Stimulated activated CD8-positive, alpha-beta memory T cell treated with anti-CD3 and anti-CD28 coated beads, Interleukin-7, amount 100 ng/mL, for 4 hours (primary cell): ENCODE measurements at places on chromosomes 12 and 14.

GRCh38 chr14:20934148-20934762, 21.0 kb upstream of the RNASE2 start:
- no peak for DNase-seq

DNA sequence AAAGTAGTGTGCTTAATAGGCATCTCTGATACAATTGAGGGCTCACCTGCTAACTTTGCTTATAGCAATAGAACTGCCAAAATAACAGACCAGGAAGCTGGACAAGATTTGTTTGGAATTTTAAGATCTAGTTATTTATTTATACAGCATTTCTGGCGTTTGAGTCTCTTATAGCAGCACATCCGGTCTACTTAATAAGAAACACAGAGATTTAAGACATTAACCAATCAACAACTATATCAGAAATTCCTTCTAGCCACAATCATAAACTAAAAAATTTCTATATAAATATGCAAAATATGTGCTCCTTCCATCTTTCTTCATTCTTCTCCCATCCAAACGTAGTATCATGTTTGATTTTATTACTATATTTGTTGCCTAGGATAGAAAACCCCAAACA, 2.6 kb downstream of the RTN1 start:
- DNase-seq: no peak

DNA sequence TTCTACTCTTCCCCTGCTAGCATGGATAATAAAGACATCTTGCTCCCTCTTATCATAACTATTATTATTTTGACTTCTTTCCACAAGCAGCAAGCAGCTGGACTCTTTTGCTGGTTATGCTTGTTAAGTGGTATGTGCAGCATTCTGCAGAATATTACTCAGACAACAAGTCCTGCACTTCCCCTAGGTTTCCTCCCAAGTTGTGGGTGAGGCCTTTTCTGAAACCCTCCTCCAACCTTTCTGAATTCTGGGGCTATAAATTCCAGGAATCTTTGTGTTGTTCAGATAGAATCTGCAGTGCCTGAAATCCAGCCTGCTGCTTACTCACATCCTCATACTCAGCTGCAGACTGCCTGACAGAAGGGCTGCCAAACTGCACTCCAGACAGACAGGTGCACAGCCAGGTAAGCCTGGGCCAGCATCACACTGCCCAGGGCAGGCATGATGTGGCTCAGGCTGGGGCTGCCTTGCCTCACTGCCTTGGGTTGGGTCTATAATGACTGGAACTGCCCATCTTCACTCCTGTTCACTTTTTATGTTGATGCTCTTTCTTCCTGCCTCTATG, 6.2 kb upstream of the DHRS2 start:
- DNase-seq: no peak

- no peak for DNase-seq
Observed at GRCh38 chr14:100243020-100243419, 4.1 kb downstream of the YY1 start.

DNA sequence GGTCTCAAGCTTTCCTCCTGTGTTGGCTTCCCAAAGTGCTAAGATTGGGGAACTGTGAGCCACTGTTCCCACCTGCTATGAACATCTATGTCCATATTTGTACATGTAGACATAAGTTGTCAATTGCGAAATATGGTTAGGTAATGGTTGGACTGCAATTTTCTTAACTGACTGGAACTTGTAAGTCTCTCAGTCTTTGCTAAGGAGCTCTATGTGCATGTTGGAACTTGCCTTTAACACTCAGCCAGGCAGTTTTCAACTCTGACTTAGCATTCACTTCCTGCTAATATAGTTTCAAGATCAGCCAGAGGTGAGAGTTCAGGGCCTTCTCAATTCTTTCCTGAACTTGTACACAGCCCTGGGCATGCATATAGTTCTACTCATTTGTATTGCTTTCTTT, 44.5 kb upstream of the EEA1 start:
- no peak for DNase-seq

- no peak for DNase-seq
Observed at GRCh38 chr12:33115716-33116115, 219.1 kb upstream of the PKP2 start.

DNA sequence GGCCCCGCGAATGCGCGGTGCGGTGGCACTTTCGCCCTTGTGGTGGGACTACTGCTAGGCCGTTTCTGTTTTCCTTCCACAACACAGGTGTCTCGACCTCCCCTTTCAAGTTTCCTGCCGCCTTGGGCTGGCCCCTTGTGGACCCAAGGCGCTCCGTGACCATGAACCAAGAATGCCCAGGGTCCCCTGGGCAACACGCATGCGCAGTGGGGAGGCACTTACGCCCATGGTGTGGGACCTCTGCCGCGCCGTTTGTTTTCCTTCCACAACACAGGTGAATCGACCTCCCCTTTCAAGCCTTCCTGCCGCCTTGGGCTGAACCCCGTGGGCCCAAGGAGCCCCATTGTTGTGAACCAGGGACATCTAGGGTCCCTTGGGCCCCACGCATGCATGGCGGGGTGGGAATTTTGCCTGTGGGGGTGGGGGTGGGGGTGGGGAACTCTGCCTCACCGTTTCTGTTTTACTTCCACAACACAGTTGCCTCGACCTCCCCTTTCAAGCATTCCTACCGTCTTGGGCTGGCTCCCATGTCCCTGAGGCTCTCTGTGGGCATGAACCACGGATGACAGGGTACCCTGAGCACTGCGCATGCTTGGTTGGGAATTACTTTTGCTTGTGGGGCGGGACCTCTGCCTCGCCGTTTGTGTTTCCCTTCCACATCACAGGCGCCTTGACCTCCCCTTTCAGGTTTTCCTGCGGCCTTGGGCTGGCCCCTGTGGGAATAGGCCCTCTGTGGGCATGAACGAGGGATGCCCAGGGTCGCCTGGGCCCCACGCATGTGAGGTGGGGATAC, 355.1 kb downstream of the ALG10 start:
- no peak for DNase-seq
